ENCODE measurements at places on chromosomes 5 and 9. TPM values are rescaled to one million over a fixed set of nuclear protein-coding genes. Genes with fewer than 3 reads are reported as not detected.

GRCh38 chr5:83866181-83866580, 145.5 kb upstream of the HAPLN1 start:
- H3K27me3 ChIP-seq = no peaks in the 10 kb centered on the region
- H3K36me3 ChIP-seq = no peaks in the 10 kb centered on the region
- no peak overlapping the region for H3K27ac ChIP-seq
- no peak overlapping the region for H3K4me3 ChIP-seq

Gene PCDHGB5
- 9.3 TPM for total RNA-seq

Gene PCDHGA6
- 6.3 TPM for total RNA-seq

- H3K27ac ChIP-seq = no peak overlapping the region
- no peaks in the 10 kb centered on the region for H3K4me1 ChIP-seq
- no peaks in the 10 kb centered on the region for H3K36me3 ChIP-seq
- DNase-seq = no peak
Measured at GRCh38 chr9:37840560-37841194, 40.1 kb downstream of the DCAF10 start.

DNA sequence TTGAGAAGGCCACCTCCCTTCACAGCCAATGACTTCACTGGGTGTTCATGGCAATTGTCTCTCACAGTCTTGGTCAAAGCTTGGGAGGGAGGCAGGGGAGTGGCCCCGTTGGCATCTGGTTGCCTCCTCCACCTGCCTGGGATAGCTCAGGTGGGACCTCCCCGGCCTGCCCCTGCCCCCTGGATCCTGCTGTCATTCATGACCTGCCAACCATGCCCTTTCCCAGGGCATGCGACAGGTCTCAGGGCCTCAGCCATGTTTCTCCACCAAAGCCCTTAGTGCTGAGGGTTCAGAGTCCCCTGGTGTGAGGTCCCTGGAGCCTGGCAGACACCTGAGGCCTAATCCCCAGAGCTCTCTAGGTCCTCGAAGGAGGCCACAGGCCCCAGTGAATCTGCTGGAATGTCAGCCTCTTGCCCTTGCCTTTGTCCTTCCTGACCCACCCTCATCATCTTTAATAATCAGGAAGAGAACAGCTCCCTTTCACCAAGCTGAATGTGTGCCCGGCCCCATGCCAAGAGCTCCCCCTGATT, 5.6 kb downstream of the DAB2IP start:
- no peak overlapping the region for H3K27ac ChIP-seq
- H3K4me1 ChIP-seq = peaks cover 3% of the 10 kb centered on the region
- no peaks in the 10 kb centered on the region for H3K36me3 ChIP-seq
- H3K27me3 ChIP-seq = peaks cover 4% of the 10 kb centered on the region

DNA sequence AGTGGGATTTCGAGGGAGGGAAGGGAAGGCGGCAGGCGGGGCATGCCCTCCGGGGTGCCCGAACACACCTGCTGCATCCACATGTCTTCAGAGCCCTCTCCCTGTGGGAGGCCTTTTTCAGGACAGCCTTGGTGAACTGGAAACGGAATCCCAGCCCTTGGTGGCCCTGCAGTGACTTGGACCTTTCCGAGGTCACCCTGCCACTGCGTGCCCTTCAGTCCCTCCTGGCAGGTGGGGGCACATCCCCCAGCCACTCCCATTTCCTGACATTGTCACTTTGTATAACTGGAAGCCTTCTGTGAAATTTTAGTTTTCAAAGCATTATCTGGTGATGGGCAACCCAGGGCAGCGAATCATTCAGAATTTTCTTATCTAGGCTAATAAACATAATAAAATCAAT, 11.0 kb upstream of the AHRR start:
- H3K27ac ChIP-seq = no peak overlapping the region
- H3K36me3 ChIP-seq = no peaks in the 10 kb centered on the region
- no peak overlapping the region for H3K4me3 ChIP-seq
- H3K27me3 ChIP-seq = no peaks in the 10 kb centered on the region

Gene PCDHB14
- 16.5 TPM for total RNA-seq

DNA sequence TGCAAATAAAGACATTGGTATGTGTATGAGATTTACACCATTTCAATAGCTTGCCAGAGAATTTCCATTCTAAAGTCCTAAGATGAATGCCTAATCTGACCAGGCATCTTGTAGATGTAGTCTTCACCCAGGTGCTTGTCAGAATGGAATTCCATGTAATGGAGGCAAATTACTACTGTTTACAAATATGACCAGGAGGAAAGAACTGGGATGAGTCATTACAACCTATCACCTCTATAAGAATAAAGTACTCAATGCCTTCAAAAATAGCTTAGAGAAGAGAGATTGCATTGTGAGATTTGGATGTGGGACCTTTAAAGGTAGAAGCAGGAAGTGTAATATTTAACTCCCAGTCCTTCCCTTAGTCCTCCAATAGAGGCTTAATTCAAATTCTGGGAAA, 507.0 kb upstream of the PTGER4 start:
- H3K27ac ChIP-seq = no peak overlapping the region
- peaks cover 7% of the 10 kb centered on the region for H3K36me3 ChIP-seq
- DNase-seq = no peak
- H3K27me3 ChIP-seq = no peaks in the 10 kb centered on the region

Gene PCDHA8
- 14.6 TPM for total RNA-seq

DNA sequence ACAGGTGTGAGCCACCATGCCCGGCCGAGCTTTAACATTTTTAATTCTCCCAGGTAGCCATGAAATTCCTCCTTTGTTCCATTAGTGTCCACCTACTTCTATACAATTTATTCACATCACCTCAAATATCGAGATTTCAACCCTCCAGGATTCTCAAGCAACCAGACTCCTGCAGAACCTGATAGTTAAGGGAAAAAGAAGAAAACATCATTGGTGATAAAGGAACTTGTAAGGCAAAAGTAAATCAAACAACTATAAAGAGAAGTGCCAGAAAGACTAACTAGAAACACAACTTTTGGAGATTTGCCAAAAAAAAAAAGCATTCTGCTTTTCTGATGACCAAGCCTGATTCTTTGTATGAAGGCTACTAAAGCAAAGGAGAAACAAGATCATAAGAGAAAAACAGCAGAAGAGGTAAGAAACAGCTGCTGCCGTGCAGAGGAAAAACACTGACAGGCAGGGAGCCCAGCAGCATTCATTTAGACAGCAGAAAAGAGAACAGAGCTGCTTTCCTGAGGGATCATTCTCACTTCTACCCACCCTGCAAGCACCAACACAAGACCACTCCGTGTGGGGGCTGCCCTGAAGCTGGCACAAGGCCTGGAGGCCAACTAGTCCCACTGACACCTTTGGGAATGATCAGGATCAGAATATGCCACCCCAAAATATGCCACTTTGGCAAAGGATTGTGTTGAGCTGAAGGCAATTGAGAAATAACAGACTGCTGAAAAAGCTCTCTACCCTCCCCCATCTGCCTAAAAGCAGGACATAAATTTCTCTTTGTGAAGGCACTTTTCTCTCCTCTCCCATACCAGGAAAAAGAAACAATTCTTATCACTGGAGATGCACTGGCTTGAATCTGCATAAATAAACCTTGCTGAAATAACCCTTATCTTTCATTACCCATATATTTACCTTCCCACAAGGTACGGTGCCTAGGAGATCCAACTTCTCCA, 75.1 kb downstream of the ALDH7A1 start:
- no peaks in the 10 kb centered on the region for H3K27me3 ChIP-seq
- H3K36me3 ChIP-seq = no peaks in the 10 kb centered on the region
- no peak overlapping the region for H3K4me3 ChIP-seq

Gene CD74
- total RNA-seq = 3.1 TPM

Gene GHR
- not detected for total RNA-seq

DNA sequence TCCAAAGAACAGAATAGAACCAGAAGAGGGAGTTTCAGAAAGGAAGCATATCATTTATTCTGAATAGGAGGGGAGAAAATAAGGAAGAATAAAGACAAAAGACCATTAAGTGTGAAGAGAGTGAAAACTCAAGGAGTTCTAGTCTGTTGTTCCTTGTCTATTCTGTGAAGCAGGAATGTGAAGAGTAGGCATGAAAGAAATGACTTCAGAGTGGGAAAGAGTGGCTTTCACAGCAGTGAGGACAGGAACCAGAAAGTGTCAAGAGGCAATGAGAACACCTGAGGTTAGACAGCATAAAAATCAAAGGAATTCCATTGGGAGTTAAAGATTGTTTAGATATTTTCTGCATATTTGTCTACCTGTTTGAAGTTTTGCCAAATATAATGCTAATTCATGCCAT, 768.8 kb upstream of the GRAMD2B start:
- DNase-seq = no peak
- peaks cover 2% of the 10 kb centered on the region for H3K27me3 ChIP-seq
- H3K4me1 ChIP-seq = no peaks in the 10 kb centered on the region
- H3K4me3 ChIP-seq = no peak overlapping the region
- no peaks in the 10 kb centered on the region for H3K36me3 ChIP-seq

GRCh38 chr5:31554552-31554951, 22.5 kb downstream of the C5orf22 start:
- H3K36me3 ChIP-seq = peaks cover 4% of the 10 kb centered on the region
- peaks cover 2% of the 10 kb centered on the region for H3K4me1 ChIP-seq
- DNase-seq = no peak

Gene LOX
- 0.27 TPM for total RNA-seq

Gene ADAM19
- 41.2 TPM for total RNA-seq

Gene C9
- total RNA-seq = not detected

Gene HRCT1
- not detected for total RNA-seq

DNA sequence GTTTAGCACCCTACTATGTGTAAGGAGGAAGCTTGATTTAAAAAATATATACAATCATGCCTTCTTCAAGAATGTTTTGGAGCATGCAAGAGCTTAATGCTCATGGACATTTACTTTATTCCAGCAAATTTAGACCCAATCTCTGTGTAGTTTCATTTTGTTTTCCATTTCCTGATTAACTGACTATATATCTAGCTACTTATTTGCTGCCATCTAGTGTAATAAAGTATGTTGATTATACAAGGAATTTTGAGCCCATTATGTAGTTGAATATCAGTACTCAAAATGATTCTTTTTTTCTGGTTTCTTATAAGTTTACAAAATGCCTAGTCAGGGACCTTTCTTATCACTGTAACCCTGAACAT, 100.0 kb upstream of the CCDC152 start:
- H3K27ac ChIP-seq = no peak overlapping the region
- no peak overlapping the region for H3K4me3 ChIP-seq
- no peaks in the 10 kb centered on the region for H3K27me3 ChIP-seq

DNA sequence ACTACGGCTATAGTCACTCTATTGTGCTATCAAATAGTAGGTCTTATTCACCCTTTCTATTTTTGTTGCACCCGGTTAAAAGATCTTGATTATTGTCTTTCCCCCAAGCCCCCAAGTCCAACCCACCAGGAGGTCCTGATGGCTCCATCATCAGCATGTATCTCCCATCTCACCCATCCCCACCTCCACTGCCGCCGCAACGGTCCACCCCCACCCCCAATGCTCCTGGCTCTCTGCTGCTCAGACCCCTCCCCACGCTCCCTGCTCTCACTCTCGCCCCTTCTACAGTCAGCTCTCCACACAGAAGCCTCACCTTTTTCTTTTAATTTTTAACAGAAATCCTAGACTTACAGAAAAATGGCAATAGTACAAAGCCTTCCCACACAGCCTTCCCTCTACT, 51.5 kb upstream of the SH3PXD2B start:
- H3K27me3 ChIP-seq = peaks cover 2% of the 10 kb centered on the region
- no peak overlapping the region for H3K4me3 ChIP-seq
- H3K36me3 ChIP-seq = peaks cover 11% of the 10 kb centered on the region
- DNase-seq = no peak
- H3K4me1 ChIP-seq = peaks cover 6% of the 10 kb centered on the region
- peak overlapping the region; percentile 7 for H3K27ac ChIP-seq

DNA sequence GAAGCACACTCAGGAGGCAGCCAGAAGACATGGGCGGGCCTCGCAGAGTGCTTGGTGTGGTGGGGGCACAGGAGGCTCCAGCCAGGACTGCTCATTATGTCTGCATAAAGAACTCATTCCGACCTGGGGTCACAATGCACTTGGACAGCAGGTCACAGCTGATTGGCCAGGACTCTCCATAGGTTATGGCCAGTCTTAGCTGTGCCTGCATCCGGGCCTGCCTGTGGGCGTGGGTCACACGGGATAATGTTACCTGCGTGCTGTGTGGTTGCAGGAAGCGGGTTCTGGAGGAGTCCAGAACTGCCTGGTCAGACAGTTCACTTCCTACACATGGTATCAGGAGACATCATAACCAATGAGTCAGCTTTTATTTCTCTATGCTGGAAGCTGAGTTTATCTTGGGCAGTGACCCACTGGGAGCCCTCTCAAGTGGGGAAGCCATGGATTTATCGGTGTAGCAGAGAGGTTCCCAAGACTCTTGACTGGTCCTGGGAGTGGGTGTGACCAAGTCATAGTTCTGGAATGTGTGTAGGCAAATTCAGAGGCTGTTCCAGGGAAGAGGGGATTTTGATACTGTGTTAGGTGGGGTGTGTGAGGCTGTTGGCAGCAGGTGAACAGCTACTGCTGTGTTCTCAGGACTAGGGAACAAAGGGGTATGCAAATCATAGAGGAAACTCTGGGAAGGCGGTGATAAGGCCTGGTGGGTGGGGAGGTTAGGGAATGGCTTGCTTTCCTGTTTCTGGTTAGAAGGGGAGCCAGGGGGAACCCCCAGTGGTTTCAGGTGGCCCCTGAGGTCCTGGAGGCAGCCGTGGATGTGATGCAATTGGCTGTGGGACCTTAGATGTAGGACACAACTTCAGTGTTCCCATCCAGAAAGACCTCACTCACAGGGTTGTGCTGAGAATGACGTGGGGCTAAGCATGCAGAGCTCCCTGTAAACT, 51.3 kb downstream of the ARHGEF37 start:
- H3K27ac ChIP-seq = no peak overlapping the region
- no peak overlapping the region for H3K4me3 ChIP-seq
- H3K36me3 ChIP-seq = no peaks in the 10 kb centered on the region
- no peaks in the 10 kb centered on the region for H3K27me3 ChIP-seq
- peaks cover 4% of the 10 kb centered on the region for H3K4me1 ChIP-seq
- no peak for DNase-seq

Gene TMEM215
- 0.27 TPM for total RNA-seq

- no peak overlapping the region for H3K27ac ChIP-seq
- peaks cover 2% of the 10 kb centered on the region for H3K27me3 ChIP-seq
- DNase-seq = no peak
- H3K36me3 ChIP-seq = peaks cover 5% of the 10 kb centered on the region
- H3K4me1 ChIP-seq = peaks cover 7% of the 10 kb centered on the region
- H3K4me3 ChIP-seq = no peak overlapping the region
Measured at GRCh38 chr5:131977212-131977604, 31.7 kb upstream of the MEIKIN start.

Gene ASPN
- total RNA-seq = not detected

Gene ITK
- not detected for total RNA-seq

Gene HEMGN
- not detected for total RNA-seq

Gene GARIN3
- total RNA-seq = not detected

Gene PDZD2
- 23.3 TPM for total RNA-seq

Measured in glutamatergic neuron (in vitro differentiated cells).